ENCODE measurements at places on chromosomes 13 and 19. TPM values are rescaled to one million over a fixed set of nuclear protein-coding genes. Genes with fewer than 3 reads are reported as not detected.

GRCh38 chr19:44912854-44913253 lies 1.6 kb upstream of the APOC1 start:
- no peak for DNase-seq

DNA sequence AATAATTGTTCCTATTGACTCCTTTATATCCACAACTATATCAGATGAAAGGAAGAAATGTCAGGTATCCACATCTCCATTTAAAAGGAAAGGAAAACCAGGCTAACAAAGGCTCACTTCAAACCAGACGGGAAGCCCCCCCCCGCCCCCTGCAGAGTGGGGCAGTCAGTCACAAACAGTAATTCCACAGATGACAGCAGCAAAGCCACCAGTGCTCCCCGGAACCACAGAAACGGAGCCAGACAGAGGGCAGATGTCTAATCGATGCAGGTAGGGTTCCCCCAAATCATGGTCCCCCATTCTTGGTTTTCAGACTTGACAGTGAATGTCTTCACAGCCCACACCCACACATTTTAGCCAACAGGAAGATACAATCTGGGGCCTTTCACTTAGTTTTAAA lies 100.8 kb downstream of the STK24 start:
- DNase-seq = no peak

- no peak for DNase-seq
Measured at GRCh38 chr13:112774829-112775565, 85.2 kb downstream of the ATP11A start.

GRCh38 chr19:35585848-35586247 lies at the start of gene PMIS2:
PMIS2 (plus strand) TSS chr19:35586173; CDS start chr19:35586260, 87 bp downstream.
- DNase-seq = no peak

DNA sequence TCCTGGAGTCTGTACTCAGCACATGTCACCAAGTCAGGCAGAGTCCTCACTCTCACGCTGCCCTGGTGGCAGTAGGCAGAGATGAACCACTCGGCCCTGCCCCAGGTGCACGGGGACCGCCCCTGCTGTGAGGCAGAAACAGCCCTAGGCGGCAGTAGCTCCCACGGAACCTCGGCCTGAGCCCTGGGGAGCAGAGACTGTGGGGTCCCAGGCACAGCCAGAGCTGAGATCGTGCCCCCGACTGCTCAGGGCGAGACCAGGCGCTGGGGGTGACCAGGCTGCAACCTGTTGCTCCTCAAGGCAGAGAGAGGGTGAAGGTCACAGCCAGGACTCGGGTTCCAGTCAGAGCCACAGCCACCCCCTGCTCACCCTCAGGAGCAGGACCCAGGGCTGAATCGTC lies 34.9 kb downstream of the AP1M1 start:
- DNase-seq = no peak

- DNase-seq = no peak
Measured at GRCh38 chr13:110109910-110110309, 197.0 kb downstream of the COL4A1 start.

GRCh38 chr19:41136636-41137455 lies 22.6 kb downstream of the CYP2F1 start:
- no peak for DNase-seq

DNA sequence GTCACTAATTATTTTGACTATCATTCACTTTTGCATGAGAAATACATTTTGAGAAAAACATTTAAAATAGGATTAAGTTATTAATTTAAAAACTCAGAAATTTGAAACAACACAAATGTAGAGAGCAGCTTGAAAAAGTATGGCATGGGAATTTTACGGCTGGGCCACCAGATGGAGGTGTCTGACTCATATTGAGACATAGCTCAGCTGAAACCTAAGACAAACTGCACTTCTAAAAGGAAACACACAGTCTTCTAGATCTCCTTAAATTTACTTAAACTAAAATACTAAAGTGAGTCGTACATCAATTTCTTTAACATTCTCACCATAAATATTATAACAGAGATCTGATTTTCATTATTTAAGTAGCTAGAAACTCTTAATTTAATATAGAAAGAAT lies 41.9 kb upstream of the POSTN start:
- DNase-seq = peak; percentile 45

DNA sequence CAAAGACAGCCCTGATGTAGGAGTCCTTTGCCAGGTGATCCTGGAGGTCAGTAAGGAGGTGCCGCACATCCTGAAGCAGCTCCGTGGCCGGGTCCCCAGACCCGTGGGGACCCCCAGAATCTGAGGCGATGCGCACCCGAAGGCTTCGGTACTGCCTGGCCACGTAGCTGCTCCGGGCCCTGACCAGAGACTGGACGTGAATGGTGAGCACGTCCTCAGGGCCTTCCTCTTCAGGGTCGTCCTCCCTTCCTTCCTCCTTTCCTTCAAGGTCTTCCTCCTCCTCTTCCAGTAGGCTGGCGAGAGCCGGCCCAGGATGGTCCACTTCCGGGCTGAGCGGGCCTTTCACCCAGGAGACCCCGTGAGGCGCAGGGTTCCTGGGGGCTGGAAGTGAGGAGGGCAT lies 7.5 kb downstream of the RINL start:
- DNase-seq = no peak

GRCh38 chr13:37490176-37490779 lies 108.3 kb downstream of the POSTN start:
- DNase-seq = no peak

DNA sequence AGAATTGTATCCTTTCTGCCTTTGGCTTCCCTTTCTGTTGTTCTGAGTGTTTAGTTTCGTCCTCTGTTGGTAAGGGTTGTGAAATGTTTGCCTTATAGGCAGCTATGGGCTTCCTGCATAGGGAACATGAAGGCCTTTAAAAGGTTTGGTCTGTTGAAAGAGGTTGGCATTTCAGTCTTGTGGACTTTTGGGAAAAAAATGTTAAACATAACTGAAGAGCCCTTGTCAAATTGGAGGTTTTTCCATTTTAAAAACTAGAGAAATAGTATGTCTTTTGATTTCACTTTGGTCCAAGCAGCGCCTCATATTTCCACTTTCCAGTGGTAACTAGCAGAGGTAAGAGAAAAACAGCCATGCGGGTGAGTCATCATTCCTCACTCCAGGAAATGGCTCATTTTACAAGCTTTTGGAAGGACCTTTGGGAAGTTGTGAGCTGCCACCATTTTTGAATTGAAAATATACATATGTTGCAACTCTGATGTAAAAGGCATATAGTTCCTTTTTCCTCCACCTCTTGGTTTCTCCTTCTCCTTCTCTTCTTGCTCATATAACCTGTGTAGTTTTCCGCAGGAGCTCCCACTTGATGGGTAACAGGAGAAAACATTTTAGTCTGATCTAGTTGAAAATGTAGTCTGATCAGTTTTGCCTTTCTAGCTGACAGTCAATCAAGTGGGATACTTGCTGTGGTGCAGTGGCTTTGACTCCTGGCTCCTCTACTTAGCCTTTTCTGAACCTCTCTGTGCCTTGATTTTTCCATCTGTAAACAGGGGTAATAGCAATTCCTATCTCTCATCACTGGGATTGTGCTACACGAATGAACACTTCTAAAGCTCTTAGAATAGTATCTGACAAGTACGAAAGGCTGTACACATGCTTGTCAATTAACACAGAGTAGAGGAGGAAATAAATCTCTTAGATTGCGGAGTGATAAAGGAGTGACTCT lies 23.0 kb downstream of the GPC6 start:
- DNase-seq = peak; percentile 77

The TIMM13 gene
- polyA plus RNA-seq = 281 TPM

Measured in foreskin keratinocyte (primary cell).